ENCODE measurements at places on chromosomes 3 and 15.

- no peak for DNase-seq
Measured at GRCh38 chr3:172132159-172132586, 92.8 kb downstream of the FNDC3B start.

DNA sequence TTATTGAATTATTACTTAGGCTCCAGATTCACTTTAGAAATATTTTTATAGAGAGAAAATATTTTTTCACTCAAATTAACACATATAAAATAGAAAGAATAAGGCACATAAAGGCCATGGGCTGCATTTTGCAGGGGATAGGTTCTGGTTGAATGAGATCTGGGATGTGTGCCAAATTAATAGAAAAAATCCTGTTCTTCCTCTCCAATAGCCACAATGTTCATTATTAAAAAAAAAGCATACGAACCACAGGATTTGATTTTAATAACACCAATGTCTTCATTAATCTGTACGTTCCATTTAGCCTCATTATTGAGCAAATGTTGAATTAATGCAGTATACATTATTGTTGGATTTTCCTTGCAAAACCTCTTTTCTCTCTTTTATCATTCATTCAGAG is 622.8 kb upstream of the AGTR1 start:
- no peak for DNase-seq

- no peak for DNase-seq
Measured at GRCh38 chr3:50334339-50335075, 6.1 kb downstream of the RASSF1 start.

GRCh38 chr15:57503911-57504598 is 87.6 kb upstream of the MYZAP start:
- no peak for DNase-seq

GRCh38 chr3:42247576-42248027 is 18.4 kb downstream of the CCK start:
- DNase-seq: peak; percentile 82

GRCh38 chr15:27955087-27955486 is 144.0 kb downstream of the OCA2 start:
- DNase-seq: no peak
